ENCODE measurements at places on chromosomes 6 and 20.
A peak's percentile ranks its signal among the peaks of the same experiment; 100 is the strongest.

DNA sequence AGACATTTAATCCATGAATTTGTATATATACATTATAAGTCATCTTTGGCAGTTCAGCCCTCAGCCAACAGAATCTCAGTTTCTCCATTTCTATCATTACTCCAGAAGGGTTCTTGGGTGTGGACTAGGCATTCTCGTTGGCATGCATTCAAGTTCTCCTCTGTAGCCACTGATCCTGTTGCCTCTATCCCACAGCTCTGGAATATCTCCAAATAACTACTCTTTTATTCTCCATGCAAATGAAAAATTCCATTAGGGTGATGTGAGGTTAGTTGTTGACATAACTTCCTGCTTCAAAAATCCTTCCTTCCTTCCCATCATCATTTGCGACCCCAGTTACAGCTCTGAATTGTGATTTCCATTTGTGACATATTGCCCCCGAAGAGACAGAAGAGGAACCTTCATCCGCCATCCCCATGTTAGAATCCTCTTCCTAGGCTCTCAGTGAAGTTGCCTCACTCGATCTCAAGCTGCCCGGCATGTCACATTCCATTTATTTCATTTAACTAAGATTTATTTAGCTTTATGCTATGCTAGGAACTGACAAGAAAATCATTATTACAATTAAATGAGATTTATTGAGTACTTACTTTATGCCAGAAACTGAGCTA lies 93.7 kb upstream of the EDN1 start:
- DNase-seq = peak; percentile 93

- DNase-seq = peak; percentile 57
Measured at GRCh38 chr20:4026093-4026601, 10.8 kb upstream of the RNF24 start.

- no peak for DNase-seq
Measured at GRCh38 chr6:50922579-50923525, 104.2 kb downstream of the TFAP2B start.

DNA sequence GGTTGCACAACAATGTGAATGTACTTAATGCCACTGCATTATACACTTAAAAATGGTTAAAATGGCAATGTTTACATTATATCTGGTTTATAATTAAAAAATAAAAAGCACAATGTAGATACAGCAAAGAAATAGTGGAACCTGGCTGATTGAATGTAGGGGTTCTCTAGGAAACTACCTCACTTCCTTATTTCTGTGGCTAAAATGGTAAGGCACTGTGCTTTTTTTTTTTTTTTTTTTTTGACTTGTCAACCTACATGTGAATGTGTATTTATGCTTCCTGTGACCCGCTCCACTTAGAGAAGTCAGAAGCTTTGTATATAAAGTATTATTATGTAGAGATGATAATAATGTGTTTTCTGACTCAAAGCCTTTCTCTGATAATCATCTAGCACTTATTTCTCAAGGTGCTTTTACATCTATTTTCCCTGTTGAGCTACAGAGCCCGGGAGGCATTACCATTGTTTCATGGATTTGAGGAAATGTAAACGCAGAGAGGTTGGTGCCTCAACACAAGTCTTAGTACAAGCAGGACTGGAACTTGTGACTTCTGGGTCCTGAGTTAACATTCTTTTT lies 55.0 kb downstream of the SOX4 start:
- DNase-seq = no peak

- DNase-seq = peak; percentile 72
Measured at GRCh38 chr6:44653761-44654218, 266.3 kb downstream of the CDC5L start.
